ENCODE measurements at places on chromosomes 6 and 20.

- H3K36me3 ChIP-seq, result no peaks in the 10 kb centered on the region
- H3K4me3 ChIP-seq, result no peak overlapping the region
- DNase-seq, result no peak
- H3K27ac ChIP-seq, result no peak overlapping the region
- H3K4me1 ChIP-seq, result no peaks in the 10 kb centered on the region
Observed at GRCh38 chr6:40848038-40848437, 191.0 kb downstream of the UNC5CL start.

DNA sequence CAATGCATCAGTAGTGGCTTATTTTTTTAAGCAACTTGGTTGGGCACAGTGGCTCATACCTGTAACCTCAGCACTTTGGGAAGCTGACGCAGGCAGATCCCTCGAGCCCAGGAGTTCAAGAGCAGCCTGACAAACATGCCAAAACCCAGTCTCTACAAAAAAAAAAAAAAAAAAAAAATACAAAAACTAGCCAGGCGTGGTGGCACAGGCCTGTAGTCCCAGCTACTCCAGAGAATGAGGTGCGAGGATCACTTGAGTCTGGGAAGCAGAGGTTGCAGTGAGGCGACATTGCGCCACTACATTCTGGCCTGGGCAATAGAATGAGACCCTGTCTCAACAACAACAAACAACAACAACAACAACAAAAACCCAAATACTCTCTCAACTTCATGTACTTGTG, 44.7 kb upstream of the XRN2 start:
- H3K27me3 ChIP-seq, result peaks cover 27% of the 10 kb centered on the region
- no peaks in the 10 kb centered on the region for H3K36me3 ChIP-seq
- H3K27ac ChIP-seq, result no peak overlapping the region
- H3K4me3 ChIP-seq, result no peak overlapping the region
- DNase-seq, result no peak
- H3K4me1 ChIP-seq, result no peaks in the 10 kb centered on the region

DNA sequence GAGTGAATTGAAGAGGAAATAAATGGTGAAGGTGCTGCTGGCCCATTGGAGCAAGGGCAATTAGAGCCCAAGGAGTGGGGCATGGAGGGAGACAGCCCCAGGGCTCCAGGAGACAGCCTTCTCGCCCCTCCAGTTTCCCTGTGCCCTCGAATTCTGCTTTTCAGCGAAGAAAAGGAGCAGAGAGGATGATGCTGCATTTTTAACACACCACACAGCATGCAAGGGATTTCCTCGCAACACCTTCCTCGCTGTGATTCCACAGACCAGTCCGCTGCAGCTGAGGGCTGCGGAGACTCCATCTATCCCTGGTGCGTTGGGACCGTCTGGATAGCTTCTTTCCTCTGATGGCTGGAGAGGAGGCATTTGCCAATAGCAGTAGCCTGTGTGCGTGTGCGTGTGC, 41.7 kb downstream of the PTCHD4 start:
- H3K36me3 ChIP-seq, result no peaks in the 10 kb centered on the region
- no peak overlapping the region for H3K27ac ChIP-seq
- H3K4me1 ChIP-seq, result no peaks in the 10 kb centered on the region
- no peak overlapping the region for H3K4me3 ChIP-seq

GRCh38 chr6:129889580-129889979, 28.5 kb upstream of the TMEM244 start:
- no peak overlapping the region for H3K4me3 ChIP-seq
- no peak for DNase-seq
- H3K36me3 ChIP-seq, result no peaks in the 10 kb centered on the region
- no peaks in the 10 kb centered on the region for H3K27me3 ChIP-seq
- no peak overlapping the region for H3K27ac ChIP-seq

DNA sequence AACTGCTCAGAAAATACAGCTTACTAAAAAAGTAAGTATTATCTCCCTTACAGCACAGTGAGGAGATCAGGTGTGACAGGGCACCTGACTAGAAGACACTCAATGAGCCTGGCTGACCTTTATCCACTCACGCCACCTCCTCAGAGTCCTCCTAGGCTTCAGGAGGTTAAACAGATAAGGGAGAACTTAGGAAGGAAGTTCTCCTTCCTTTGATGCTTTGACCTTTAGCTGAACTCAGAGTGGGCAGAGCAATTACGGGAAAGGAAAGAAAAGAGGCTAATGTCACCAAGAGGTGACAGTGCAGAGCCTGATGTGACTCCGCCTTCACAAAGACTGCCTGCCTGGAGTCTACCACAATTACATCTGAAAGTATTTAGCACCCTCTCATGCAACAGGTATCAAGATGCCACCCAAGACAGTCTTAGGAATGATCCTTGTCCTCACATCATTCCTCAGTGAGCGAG, 36.7 kb downstream of the MAN1A1 start:
- H3K36me3 ChIP-seq, result peaks cover 5% of the 10 kb centered on the region
- DNase-seq, result no peak
- peak overlapping the region; percentile 97 for H3K27ac ChIP-seq
- no peaks in the 10 kb centered on the region for H3K27me3 ChIP-seq

Measured in central memory CD8-positive, alpha-beta T cell (primary cell).